ENCODE measurements at places on chromosomes 16 and 17.

- DNase-seq = no peak
These were observed 11.1 kb downstream of the USP6 start for GRCh38 chr17:5126719-5127488.

GRCh38 chr16:12171206-12171605 lies 194.7 kb downstream of the SNX29 start:
- no peak for DNase-seq

DNA sequence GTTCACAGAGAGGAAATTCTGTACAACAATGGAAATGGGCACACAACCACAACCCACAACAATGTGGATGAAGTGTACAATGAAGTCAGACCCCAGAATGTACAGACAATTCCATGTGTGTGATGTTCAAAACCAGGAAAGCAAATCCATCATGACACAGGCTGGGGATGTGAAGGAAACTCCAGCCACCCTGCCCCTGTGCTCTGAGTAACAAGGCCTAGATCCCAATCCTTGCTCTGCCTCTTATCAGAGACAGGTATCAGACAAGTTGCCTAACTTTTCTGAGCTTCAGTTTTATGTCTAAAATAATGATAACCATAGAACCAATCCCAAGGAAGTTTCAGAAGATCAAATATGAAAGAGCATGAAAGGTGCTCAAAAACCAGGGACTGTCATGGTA lies 1.8 kb upstream of the C16orf95 start:
- no peak for DNase-seq

DNA sequence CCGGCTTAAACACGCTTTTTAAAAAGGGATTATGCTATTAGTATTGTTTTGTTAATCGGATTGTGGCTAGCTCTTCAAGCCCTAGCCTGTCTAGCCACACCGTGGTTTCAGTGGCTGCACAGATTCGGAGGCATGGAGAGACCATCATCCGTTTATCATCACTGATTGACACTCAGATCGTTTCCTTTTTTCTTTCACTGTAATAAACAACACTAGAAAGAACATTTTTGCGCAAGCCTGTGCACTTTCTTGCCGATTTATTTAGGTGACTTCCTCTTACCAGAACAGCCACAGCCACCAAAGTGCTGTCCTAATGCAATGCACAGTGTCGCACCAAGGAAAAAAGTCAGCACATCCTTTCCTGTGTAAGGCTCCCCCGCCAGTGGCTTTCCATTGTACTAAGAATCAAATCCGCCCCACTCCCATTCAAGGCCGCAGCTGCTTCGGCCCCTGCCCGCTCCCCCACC lies 78.2 kb downstream of the CRISPLD2 start:
- no peak for DNase-seq

GRCh38 chr16:68388124-68388523 lies 60.2 kb downstream of the SMPD3 start:
- no peak for DNase-seq

DNA sequence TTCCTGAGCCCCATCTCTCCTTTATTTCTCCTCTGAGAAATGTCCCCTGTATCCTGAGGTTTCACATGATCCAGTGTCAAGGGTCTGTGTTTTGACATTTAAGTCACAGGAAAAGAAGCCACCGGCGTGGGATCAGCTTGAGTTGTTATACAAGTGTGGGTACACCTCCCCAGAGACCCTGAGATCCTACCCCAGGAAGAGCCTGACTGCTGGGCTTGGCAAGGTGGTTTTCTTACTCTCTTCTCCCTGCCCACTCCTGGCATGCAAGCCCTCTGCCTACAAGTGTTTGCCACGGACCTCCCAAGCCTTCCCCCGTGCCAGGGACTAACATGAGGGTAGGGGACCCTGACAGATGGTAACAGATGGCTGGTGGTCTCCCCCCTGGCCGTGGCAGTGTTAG lies 2.8 kb upstream of the ARHGAP27 start:
- DNase-seq = no peak

DNA sequence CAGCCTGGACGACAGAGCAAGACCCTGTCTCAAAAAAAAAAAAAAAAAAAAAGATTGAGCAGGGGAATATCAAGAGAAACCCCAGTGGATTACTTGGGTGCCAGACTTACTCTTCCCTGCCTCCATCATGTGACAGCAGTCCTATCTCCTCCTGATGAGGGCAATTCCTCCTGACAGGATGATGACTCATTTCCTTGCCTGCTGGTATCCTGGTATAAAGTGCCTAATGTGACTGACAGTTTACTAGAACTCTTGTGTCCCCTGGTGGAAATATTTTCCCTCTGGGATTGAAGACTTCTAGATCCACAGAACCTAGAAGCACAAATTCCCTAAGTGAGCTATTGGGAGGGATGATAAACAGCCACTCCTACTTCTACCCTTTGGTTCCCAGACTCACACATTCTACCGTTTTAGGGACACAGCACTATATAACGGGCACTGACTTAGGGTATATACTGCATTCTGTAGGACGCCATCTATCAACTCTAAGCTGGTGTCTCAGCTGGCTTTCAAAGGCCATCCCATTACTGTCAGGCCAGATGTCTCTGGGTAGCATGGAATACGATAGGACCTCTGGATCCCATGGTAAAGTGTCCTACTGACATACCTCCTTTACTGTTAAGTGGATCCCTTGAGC lies 114.6 kb upstream of the MED13 start:
- DNase-seq = no peak

DNA sequence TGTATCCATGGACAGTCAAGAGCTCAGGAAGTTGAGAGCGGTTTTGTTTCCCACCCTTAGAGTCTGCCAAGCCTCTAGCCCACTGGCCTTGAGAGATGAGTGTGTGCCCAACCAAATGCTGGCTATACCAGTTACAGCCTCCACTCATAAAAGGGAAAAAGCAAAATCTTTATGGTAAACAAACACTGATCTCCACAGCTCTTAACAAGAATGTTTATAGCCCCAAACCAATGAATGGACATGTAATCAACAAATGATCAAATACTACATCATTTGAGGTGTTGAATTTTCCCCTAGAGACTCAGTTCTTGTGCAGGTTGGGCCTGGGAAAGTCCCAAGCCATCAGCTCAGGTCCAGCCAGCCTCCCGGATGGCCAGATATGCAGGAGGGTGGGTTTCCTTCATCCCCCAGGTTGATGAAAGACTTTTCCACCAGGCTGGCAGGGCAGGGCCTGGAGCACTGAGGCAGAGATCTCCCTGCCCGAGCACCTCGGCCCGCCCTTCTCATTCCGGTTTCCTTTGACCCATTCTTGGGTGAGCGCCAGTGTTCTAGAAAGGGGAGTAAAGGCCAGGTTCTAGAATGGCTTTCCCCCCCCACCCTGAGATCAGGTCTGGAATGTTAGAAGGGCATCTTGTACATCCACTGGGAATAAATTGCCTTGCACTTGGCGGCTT lies 3.9 kb upstream of the EFTUD2 start:
- no peak for DNase-seq

DNA sequence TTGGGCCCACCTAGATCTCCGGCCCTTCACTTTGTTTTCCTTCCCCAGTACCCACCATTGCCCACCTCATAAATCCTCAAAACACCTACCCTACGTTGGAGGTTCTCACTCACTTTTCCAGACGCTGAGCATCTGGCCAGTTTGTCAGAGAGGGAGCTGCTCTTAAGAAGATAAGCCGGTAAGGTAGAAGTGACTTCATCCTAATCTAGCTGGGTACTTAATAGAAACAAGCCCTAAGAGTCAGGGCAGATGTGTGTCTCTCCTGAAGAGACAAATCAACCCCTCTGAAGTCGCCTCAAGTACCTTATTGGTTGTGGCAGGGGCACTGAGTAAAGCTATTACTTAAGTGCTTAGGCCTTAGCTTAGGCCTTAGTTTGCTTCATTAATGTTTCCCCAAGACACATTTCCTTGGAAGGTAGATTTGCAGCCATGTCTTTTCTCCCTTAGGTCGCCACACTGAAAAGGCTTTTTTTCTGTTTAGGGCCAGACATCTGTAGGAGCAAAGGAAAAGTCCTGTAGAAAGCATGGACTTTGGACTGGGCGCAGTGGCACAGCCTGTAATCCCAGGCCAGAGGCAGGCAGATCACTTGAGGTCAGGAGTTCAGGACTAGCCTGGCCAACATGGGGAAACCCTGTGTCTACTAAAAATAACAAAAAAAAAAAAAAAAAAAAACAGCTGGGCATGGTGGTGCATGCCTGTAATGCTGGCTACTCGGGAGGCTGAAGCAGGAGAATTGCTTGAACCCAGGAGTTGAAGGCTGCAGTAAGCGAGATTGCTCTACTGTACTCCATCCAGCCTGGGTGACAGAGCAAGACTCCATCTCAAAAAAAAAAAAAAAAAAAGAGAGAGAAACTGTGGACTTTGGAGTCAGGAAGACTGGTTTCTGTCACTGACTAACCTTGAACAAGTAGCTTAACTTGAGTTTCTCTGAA lies 1.0 kb downstream of the TACO1 start:
- no peak for DNase-seq

- no peak for DNase-seq
These were observed 81.3 kb downstream of the GSG1L start for GRCh38 chr16:27982184-27982583.

- no peak for DNase-seq
These were observed 144.4 kb downstream of the CNTNAP4 start for GRCh38 chr16:76421571-76421970.

DNA sequence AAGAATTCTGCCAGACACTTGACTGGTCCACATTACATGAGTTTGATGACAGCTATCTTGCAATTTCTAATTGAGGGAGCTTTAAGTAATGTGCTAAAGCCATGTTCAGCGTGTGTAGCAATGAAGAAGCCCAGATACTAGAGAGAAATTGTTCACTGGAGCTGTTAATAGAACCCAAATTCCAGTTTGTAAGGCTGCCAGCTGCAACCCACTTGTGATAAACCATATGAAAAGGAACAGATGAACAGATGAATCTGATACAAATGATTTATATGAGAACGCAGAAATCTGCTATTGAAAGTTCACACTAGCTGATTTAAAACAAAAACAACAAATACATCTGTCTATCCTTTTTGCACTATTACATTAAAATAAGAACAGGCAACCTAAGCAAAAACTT lies 6.2 kb downstream of the NACA2 start:
- no peak for DNase-seq

DNA sequence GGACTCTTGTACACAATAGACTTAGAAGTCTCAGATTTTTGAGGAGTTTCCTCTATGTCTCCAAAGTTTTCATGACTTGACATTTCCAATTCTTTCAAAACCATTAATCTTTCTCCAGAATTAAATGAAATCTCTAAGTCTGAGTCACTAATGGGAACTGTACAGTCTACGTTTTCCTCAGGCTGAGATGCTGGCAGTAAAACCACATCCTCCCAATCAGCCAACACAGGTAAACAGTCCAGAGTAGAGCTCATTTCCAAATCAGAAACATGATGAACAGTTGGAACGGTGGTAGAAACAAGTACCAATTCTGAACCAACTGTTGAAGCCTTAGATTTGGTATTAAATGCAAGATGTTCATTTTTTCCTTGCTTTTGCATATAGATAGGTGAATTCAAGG lies 7.9 kb downstream of the ERI2 start:
- no peak for DNase-seq

DNA sequence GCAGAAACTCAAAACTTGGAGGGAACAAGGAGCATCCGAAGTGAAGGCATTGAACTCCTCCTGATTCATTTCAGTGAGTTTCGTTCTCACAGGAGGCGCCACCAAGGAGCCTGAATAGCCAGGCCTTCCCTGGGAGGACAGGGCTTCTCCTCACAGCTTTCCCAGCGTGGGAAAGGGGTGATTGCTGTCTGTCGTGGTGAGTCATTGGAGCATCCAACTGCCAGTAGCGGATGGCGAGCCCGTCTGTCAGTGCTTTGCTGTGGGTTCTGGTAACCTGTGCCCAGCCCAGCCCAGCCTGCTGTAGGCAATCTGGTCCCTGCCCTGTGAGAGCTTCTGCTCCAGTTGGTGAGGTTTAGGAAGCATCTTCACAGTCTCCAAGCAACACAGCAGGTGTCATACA lies 28.3 kb downstream of the PLCD3 start:
- no peak for DNase-seq

- DNase-seq = peak; percentile 12
These were observed 53.4 kb downstream of the ARSG start for GRCh38 chr17:68344701-68345136.

- no peak for DNase-seq
These were observed 527 bp upstream of the CHAD start for GRCh38 chr17:50469208-50469605.

- no peak for DNase-seq
These were observed 24.4 kb upstream of the WSCD1 start for GRCh38 chr17:6045621-6046357.

- DNase-seq = no peak
These were observed 18.5 kb downstream of the ARL4D start for GRCh38 chr17:43416998-43417890.

- DNase-seq = no peak
These were observed 37.5 kb downstream of the RBFOX3 start for GRCh38 chr17:79573196-79573896.

- DNase-seq = no peak
These were observed 660 bp upstream of the PRRT2 start for GRCh38 chr16:29811170-29811895.

All from stimulated activated CD8-positive, alpha-beta memory T cell treated with anti-CD3 and anti-CD28 coated beads, Interleukin-15, amount 100 ng/mL, for 4 hours (primary cell).